HT-29 (cell line): ENCODE measurements at places on chromosomes 7 and 10.

GRCh38 chr7:71479231-71479630, 347.3 kb downstream of the GALNT17 start:
- DNase-seq = no peak

DNA sequence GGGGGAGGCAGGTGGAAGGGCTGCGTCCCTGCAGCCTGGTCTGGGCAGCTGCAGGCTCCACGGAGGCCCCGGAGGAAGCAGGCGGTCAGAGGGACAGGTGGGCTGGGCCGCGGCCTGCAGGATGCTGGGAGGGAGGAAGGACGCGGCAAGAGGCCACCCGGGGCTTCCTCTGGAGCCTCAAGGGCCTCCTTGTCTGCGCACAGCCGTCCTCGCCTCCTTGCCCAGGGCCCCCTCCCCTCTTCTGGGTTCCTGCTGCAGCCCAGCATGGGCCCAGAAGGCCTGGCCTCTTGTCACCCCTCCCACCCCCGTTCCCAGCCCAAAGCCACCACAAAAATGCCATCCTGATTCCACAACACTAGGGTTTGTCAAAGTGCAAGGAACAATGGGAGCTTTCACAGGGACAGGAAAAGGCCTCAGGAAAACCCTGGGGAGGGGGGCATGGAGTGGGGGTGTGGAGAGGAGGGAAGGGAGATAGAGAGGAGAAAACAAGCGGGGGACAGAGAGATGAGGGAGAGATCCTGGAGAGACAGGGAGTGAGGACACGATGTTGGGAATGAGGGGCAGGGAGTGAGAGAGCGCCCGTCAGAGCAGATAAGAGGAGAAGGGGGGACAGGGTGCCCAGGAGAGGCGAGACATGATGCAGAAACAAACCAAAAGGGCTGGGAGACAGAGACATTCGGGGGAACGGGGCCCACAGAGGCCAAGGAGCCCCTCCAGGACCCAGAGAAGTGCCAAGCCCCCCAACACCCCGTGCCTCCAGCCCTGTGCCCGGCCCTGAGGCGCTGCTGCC, 41.8 kb downstream of the ZCCHC24 start:
- DNase-seq = no peak

- no peak for DNase-seq
These were observed 12.7 kb downstream of the FBXW4 start for GRCh38 chr10:101682172-101682825.

DNA sequence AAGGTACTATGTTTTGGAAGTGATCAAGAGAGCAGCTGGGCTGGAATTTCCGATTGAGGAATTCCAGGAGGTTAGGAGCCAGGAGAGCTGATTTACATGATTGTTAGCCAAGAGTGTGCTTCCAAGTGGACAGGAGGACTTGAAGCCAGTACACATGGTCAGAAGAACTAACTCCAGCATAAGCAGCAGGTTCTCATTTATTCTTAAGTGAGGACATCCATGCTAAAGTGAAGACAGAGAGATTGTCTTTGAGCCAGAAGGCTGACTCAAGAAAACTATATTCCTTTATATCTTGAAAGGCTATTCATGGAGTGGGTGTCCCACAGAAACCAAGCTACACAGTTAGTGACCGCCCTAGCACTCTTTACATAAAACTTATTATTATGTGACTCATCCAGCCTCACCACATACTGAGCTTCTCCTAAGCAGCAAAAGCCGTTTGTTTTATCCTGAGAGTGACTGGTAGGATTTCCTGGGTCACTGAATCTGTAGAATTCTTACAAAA, 56.7 kb upstream of the SEMA3A start:
- DNase-seq = peak; percentile 52

GRCh38 chr7:42831718-42832522, 80.0 kb downstream of the C7orf25 start:
- DNase-seq = peak; percentile 50

DNA sequence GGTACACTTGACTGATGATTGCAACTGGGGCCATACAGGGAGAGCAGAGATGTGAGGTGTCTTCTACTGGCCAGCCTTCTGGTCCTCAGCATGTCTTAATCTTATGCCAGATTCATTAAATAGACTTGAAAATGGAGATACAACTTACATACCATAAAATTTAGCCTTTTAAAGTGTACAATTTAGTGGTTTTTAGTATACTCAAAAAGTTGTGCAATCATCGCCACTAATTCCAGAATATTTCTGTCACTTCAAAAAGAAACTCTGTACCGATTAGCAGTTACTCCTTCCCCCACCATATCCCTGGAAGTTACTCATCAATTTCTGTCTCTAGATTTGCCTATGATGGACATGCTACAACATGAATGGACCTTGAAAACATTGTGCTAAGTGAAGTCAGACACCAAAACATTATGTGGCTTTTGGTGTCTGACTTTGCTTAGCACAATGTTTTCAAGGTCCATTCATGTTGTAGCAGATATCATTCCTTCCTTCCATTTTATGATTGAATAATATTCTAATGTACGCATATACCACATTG, 53.0 kb downstream of the SH2D4B start:
- no peak for DNase-seq

- DNase-seq = no peak
These were observed 33.0 kb downstream of the MAGI2 start for GRCh38 chr7:79420464-79420863.

DNA sequence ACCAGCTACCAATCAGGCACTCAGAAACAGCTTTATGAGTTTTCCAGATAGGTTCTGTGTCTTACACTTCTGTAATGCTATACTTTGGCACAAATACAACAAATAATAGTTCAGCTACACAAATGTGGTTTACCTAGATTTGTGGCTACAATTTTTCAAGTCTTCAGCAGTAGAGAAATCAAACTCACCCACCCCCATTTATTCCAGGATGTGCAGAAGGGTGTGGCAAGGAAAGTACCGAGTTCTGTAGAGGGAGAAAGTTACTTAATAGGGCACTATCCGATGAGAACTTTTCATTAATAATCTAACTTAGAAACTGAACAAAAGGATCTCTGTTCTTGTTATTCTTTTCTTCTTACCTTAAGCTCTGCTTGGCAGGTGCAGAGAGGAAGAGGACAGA, 30.3 kb upstream of the ATP6V0A4 start:
- DNase-seq = no peak
